CD14-positive monocyte (primary cell): ENCODE measurements at places on chromosomes 12 and 14.

- no peak for DNase-seq
These were observed 51.4 kb downstream of the HMGA2 start for GRCh38 chr12:65875640-65876071.

DNA sequence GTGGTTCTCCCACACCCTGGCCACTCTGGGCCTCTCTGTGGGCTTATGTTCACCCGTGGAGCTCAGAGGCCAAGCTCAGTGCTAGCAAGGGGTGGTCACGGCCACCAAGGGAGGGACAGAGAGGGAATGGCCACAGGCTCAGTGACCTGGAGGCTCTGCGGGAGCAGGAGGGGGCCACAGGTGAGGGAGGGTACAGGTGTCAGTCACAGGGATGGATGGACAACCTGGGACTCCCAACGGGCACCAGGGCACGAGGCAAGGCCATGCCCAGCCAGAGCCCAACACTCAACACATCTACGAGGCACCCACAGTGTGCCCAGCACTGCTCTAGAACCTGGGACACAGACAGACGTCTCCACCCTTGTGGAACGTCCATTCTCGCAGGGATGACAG, 11.3 kb downstream of the NCOR2 start:
- no peak for DNase-seq

DNA sequence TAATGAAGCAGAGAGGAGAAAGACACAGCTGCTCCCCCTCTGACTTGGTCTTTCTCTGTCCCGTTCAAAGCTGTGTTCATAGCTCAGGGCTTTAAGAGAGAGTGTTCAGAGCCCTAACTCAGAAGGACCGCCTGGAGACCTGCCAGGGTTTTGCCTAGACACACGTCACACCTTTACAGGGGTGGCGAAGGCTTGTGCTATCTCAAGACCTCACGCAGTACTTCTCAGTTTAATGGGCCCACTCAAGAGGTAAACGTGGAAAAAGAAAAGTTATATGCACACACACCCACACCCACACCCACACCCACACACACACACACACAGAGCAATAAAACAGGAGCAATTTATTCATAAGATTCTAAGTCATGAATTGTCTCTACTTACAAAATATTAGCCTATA, 374.3 kb downstream of the C12orf75 start:
- no peak for DNase-seq

DNA sequence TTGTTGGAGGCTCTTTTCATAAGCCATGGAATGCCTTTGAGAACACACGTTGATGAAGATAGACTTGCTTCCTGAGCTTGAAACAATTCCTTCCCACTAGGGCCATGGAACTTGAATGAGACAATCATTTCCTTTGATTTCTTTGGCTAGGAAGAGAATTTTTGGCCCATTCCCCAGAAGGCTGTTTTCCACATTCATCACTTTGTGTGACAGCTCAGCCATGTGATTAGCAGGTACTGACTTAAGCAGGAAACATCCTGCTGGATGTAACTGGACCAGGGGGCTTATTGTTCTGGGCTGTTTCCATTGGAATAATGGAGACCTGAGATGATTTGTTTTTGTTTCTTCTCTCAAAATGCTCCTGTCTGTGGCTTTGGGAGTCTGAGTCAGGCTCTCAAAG, 469.8 kb upstream of the SEL1L start:
- DNase-seq, result no peak

DNA sequence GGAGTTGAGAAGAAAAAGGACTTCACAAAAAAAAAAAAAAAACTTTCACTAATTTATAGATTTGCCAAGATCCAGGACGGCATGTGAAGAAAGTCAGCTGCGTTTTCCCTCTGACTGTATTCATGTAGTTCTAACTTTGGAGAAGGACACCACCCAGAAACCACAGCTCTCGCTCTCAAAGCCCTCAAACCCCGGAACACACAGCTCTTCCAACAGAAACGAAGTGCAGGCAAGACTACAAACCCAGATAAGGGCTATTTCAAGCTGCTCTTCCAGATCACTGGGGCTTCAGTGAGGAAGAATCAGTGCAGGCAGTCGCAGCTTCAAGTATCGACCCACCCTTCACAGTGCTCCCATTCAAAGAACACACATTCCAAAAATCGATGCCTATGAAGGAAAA, 13.2 kb downstream of the KCNH5 start:
- no peak for DNase-seq

- no peak for DNase-seq
These were observed 19.9 kb upstream of the MSI1 start for GRCh38 chr12:120388691-120389481.

DNA sequence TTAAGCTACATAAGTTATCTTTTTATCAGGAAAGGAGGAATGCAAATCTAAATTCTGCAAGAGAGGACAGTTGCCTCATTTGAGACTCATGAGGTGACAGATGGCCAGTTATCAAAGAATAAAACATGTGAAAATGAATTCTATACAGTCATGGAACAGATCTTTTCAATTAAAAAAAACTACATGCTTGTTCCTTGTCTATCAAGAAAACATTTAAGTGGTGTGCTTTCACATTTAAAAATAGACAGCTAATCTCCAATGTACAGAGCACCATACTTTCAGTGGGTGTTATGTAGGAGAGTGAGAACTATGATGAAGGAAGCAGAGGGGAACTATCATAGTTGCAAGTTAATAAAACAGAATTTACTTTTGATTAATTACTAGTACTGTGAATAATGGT, 76.7 kb upstream of the TTC7B start:
- no peak for DNase-seq

DNA sequence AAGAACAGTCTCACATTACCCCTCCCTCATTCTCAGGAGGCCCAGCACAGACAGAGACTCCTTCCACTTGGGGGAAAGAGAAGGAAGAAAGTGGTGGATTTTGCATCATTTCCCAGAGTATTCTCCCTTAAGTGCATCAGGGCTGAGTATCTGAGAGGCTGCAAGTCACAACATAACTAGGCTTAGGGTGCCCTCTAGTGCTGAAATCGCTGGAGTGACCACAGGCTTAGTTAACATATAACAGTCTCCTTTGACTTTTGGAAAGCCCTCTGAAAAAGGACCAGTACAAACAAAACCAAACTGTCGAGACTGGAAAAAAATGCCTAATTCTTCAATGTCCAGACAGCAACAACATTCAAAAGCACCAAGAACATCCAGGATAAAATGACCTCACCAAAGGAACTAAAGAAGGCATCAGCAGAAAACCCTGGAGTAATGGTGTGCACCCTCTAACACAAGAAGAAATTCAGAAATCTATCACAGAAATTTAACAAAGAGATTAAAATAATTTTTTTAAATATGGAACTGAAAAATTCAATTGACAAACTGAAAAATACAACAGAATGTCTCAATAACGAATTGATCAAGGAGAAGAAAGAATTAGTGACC, 412.3 kb downstream of the RPS29 start:
- no peak for DNase-seq

- no peak for DNase-seq
These were observed 80.8 kb downstream of the MNAT1 start for GRCh38 chr14:60815371-60815770.

- DNase-seq, result no peak
These were observed 195.2 kb upstream of the CRY1 start for GRCh38 chr12:107288414-107289127.

DNA sequence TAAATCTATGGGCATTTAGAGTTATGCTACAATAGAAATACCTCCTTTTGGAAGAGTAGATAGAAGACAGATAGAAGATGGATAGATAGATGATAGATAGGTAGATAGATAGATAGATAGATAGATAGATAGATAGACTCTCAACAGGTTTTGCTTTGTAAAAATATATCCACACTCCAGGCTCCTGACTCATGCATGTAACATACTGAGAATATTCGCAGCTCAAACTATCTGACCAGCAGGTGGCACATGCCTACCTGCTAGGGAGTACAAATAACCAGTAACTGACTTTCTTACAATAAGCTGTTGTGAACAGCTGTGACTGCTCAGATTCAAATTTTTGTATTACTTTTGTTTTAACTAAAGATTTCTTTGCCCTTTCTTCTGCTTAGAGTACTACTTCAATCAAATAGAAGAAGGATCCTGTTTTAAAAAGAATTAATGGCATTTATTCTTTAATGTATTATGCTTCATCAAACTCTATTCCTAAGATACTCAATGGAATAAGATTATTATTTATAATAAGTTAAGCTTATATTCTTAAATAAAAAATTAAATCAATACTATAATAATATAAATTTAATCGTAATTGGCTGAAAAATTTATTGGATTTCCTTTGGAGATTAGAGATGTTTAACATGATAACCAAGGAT, 15.8 kb upstream of the CPNE8 start:
- peak; percentile 60 for DNase-seq

DNA sequence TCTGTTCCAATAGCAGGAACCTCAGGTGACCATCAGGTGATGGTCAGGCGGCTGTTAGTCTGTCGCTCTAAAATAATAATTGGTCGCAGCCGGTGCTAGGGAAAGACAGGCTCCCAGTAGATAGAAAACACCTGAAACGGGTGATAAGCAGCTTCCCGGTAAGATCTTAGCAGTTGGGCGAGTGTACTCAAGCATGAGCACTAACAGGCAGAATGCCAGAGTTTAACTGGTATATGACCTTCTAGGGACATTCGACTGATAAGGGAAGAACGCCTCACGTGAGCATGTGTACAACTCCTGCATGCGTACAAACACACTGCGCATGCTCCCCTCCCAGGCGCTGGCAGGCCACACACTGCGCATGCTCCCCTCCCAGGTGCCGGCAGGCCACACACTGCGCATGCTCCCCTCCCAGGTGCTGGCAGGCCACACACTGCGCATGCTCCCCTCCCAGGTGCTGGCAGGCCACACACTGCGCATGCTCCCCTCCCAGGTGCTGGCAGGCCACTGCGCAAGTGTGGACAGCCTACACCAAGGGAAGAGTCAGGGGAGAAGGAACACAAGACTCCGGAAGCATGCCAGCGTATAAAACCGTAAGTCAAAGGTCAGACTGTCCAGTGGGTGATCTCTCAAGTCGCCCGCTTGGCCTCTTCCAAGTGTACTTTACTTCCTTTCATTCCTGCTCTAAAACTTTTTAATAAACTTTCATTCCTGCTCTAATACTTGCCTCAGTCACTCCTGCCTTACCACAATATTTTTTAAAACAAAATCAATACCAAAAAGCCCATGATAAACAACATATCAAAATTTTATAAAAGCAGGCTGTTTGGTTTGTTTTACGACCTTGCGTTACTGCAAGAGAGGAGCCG, 24.5 kb downstream of the GPRC5D start:
- peak; percentile 57 for DNase-seq

GRCh38 chr14:95057851-95058250, 99.5 kb downstream of the DICER1 start:
- no peak for DNase-seq

DNA sequence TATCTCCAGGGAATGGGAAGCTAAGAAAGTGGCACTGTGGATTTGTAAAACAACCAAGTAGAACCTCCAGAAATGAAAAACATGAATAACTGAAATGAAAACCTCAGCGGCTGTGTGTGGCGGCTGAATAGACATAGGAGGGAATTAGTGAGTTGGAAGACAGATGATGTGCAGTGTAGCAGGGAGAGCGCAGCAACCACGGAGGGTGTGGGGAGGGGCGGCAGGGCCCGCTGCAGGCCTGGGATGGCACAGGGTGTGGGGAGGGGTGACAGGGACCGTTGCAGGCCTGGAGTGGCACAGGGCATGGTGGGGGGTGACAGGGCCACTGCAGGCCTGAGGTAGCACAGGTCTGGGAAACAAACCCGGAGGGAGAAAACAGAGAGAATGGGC, 51.1 kb downstream of the BEGAIN start:
- DNase-seq, result no peak

- no peak for DNase-seq
These were observed 112.3 kb downstream of the PLXNC1 start for GRCh38 chr12:94260717-94261116.

DNA sequence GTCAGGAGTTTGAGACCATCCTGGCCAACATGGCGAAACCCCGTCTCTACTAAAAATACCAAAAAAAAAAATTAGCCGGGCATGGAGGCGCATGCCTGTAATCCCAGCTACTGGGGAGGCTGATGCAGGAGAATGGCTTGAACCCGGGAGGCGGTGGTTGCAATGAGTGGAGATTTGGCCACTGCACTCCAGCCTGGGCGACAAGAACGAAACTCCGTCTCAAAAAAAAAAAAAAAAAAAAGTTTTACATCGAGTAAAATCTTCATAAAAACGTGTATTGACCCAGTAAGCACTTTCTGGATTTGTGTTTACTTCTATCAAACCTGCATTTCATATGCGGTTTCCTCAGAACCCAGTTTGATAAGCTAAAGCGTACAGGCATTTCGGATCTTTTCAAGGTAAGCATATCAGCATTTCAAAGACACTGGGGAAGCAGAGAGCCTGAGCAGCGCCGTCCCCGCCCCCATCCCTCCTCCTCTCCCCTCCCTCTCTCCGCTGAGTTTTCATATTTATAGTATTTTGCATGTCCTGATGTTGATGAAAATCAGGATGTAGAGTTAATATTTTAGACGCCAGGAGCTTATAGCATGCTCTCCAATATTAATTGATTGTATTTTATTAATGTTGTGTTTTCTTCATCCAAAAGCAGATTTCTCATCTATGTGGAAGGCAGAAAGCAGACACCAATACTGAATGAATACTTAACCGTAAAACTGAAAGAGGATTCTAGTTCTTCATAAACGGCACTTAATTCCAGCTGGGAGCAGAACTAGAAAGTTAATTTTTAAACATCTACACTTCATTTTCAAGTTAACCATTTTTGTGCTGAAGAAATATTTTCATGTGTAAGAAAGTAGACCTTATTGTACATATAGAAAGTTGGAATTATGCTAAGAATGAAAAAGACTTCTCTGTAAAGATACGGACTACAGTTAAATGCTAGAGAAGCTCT, 9.2 kb upstream of the HIP1R start:
- DNase-seq, result no peak

DNA sequence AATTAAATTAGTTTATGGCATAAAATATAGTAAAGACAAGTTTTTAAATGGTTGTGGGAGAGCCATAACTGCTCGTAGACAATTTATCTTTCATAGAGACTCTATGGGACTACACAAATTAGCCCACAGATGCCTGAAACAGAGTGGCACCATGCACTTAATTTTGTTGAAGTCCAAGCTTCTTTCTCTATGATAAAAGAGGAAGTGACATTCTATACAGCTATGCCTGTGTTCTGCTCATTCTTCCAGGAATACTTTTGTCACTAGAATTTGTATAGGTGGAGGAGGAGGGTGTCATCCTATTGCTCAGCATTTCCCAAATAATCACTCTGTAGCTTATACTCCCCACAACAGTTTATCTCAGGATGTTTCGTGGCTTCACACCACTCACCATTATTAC, 43.7 kb upstream of the KICS2 start:
- no peak for DNase-seq

DNA sequence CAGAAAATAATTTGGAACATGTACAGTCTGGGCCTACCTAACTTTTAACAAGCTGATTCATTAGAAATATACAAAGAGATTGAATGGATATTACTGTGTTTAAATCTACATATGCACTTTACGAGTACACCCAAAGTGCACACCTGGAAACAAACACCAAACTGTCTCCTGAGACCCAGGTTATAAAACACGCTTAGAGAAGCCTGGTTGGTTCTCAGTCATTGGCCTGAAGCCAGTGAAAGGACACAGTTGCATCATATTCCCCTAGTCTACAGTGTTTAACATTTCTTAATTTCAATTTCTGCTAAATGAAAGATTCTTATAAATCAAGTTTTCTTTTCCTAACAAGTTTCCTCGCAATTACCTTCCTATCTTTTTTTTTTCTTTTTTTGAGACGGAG, 209.5 kb downstream of the FBXL14 start:
- DNase-seq, result no peak

- no peak for DNase-seq
These were observed 10.1 kb downstream of the CCDC196 start for GRCh38 chr14:66496188-66496807.

GRCh38 chr12:2548081-2548480, 246.7 kb upstream of the FKBP4 start:
- DNase-seq, result no peak

- DNase-seq, result peak; percentile 4
These were observed at the start of gene ADCY6 for GRCh38 chr12:48788854-48789775. Gene ADCY6 (minus strand): TSS chr12:48789089. CDS start chr12:48783434, 5,655 bp downstream.
